ENCODE measurements at places on chromosomes 3 and 15.

DNA sequence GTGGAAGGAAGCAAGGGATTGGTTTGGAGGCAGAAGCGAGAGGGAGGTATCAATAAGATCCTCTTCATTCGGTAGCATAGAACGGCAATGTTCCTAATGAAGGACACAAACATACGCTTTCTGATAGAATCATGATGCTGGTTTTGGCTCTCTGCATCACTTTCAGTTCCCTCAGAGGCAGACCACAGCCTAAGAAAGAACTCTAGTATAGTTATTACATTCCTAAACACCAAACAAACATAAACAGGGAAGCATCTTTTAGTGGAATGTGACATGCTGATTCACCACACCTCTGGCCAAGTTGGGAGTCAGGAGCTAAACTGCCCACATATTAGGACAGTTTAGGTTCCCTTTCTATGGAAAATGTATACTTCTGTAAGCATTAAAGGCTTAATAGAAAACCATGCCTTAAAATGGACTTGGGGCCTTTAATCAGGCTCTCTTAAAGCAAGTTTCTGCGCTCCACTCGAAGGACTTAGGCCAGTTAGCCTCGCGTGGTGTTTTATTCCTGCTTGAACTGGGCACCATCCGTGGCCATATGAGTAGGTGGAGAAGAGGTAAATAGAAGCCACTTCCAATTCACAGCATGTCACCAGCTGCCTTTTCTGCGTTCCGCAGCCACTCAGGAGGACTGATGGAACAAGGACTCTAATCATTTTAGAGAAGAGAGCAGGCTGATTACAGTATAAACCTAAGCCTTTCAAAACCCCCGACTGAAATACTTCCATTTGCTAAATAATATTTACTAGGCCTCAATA, 53.7 kb downstream of the CD47 start:
- DNase-seq, result no peak

- no peak for DNase-seq
Measured at GRCh38 chr3:187735837-187736236, 9.4 kb downstream of the BCL6 start.

DNA sequence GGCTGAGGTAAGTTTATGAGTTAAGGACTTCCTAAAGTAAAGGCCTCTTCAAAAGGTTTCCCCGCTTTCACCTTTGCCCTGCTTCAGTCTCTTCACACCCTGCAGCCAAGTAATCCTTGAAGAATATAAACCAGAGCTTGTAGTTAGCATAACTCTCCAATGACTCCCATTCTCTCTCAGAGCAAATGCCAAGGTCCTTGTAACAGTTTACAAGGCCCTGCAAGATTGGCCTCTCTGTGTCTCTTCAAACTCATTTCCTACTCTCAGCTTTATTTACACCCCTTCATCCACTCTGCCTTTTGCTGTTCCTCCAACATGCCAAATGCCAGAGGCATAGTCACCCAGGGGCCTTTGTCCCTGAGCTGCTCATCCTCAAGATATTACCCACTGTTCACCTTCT, 60.5 kb upstream of the MME start:
- no peak for DNase-seq

- DNase-seq, result no peak
Measured at GRCh38 chr3:72034986-72035385, 250.0 kb upstream of the PROK2 start.

GRCh38 chr15:93866476-93866875, 364.9 kb upstream of the MCTP2 start:
- DNase-seq, result no peak

GRCh38 chr15:99582508-99582960, 16.8 kb downstream of the MEF2A start:
- no peak for DNase-seq

- DNase-seq, result no peak
Measured at GRCh38 chr15:92166029-92166428, 227.7 kb upstream of the ST8SIA2 start.

GRCh38 chr15:66780172-66780972, 78.3 kb downstream of the SMAD6 start:
- no peak for DNase-seq

- no peak for DNase-seq
Measured at GRCh38 chr3:29324180-29324651, 43.3 kb downstream of the RBMS3 start.

GRCh38 chr3:134877788-134878187, 82.7 kb downstream of the EPHB1 start:
- DNase-seq, result no peak

DNA sequence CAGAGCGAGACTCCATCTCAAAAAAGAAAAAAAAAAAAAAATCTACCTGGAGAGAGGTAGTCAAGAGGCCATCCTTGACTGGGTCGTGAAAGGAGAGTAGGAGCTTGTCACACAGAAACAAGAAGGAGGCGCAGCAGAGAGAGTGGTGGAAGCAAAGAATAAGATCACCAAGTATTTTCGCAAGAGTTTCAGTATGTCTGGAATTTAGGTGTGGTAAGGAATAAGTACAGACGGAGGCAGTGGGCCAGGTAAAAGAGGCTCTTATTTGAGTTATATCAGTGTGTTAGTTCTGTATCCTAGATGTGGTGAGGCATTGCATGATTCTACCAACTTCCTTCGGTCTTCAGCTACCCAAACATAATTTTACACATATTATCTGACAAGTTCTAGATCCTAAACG, 14.6 kb upstream of the ATP10A start:
- no peak for DNase-seq

- DNase-seq, result no peak
Measured at GRCh38 chr15:40908095-40908494, 13.8 kb downstream of the VPS18 start.

- DNase-seq, result no peak
Measured at GRCh38 chr3:149552700-149553099, 78.2 kb downstream of the TM4SF4 start.
